ENCODE measurements at places on chromosomes 6 and 20. TPM values are rescaled to one million over a fixed set of nuclear protein-coding genes. Genes with fewer than 3 reads are reported as not detected.

GRCh38 chr6:139370283-139370998 is 4.0 kb downstream of the CITED2 start:
- peak; percentile 68 for DNase-seq

The NKAIN2 gene
- total RNA-seq = 44.9 TPM

The CCN6 gene
- not detected for total RNA-seq

The RFX6 gene
- total RNA-seq = not detected

The ENPP3 gene
- total RNA-seq = 2.1 TPM

The FOXF2 gene
- total RNA-seq = 7.6 TPM

DNA sequence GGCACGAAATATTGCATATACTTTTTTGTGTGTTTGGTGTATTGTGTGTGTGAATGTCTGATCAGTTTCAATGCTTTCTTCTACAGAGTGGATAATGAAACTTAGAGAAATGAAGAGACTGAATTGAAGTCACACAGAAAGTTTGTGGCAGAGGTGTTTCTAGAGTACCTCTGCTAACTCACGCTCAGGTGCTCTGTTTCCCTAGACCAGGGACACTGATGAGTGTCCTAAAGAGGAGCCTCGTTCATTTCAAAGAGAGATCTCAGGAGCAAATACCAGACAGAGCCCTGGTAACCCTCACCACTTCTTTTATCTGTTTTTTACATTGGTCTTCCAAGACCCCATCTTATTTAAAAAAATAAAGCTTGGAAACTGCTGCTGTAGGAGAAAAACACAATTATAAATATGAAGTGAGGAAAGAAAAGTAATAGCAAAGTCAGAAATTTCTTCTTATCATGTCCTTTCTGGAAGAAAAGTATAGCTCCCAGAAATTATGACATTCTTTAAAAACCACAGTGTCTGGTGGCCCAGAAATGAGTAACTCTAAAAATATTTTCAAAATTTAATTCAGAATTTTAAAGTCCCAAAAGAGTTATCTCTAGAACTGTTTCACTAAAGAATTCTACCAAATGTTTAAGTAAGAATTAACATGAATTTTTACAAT is 720.6 kb downstream of the RFPL4B start:
- DNase-seq = no peak

GRCh38 chr6:35213824-35214756 is at the start of gene SCUBE3:
TSS of gene SCUBE3 (plus strand) at chr6:35213956. CDS start at chr6:35214419, 463 bp downstream.
- DNase-seq = peak; percentile 85

GRCh38 chr6:3001773-3002293 is 2.1 kb downstream of the NQO2 start:
- DNase-seq = peak; percentile 18

The CFAP206 gene
- total RNA-seq = 5.3 TPM

DNA sequence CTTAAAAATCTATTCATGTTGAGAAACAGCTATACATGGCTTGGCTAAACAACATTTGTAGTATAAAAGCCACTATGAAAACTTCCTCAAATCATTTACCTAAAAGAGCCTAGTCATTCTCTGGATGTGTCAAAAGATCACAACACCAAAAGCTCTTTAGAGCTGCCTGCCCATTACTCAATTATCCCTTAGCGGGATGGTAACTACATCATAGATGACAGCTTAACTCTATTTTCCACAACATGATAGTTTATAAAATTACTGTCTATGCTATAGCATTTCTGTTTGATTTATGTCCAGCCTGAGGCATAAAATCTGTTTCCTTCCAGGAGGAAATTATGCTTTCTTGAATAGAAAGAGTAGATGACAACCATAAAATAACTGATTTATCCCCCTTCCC is 777.6 kb upstream of the HS3ST5 start:
- DNase-seq = peak; percentile 50

- DNase-seq = no peak
These were observed 83.2 kb upstream of the EYA4 start for GRCh38 chr6:133157995-133158394.

DNA sequence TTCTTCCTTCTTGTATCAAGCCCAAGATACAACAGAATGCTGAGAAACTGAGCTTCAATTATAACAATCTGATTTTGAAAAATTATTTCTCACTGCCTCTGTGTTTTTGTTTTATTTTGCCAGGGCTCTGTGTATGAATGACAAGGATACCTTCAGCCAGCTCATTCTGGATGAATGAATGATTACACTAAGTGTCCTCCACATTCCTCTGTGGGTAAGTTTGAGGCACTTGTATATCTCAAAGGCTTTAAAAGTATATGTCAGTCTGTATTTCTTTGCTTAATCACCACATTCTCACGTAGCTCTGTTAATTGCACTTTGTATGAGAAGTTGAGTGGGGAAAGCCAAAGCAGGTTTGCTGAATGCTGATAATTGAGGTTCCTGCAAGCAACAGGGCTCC is 95.1 kb downstream of the TIAM2 start:
- no peak for DNase-seq

GRCh38 chr6:27782748-27783147 is 129.4 kb downstream of the OR2B2 start:
- no peak for DNase-seq

- DNase-seq = no peak
These were observed 165.1 kb downstream of the RALGAPA2 start for GRCh38 chr20:20547221-20547875.

GRCh38 chr20:62633598-62634329 is 8.5 kb upstream of the SLCO4A1 start:
- DNase-seq = no peak

Data from spinal cord (tissue), 10 donors.